Spleen (tissue), 13 donors: ENCODE measurements at places on chromosomes 5 and 9. TPM values are rescaled to one million over a fixed set of nuclear protein-coding genes. Genes with fewer than 3 reads are reported as not detected.

DNA sequence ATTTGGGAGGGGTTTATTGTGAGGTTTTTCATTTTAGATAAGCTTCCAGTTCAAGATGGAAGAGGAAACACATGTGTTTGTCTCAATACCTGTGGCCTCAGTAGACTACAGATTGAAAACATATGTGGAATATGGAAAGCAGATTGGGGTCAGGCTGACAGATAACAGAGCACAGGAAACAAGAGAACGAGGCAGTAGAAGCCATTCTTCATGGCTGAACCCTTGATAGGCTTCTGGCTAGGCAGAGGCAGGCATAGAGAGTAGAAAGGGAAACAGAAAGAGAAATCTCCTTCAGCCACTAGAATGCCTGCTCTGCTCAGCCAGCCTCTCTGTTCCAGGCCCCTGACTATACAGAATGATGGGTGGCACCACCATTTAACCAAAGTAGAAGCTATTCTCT lies 152.5 kb downstream of the MUSK start:
- H3K27ac ChIP-seq: no peak overlapping the region
- DNase-seq: no peak
- H3K27me3 ChIP-seq: no peaks in the 10 kb centered on the region
- H3K4me3 ChIP-seq: no peak overlapping the region

DNA sequence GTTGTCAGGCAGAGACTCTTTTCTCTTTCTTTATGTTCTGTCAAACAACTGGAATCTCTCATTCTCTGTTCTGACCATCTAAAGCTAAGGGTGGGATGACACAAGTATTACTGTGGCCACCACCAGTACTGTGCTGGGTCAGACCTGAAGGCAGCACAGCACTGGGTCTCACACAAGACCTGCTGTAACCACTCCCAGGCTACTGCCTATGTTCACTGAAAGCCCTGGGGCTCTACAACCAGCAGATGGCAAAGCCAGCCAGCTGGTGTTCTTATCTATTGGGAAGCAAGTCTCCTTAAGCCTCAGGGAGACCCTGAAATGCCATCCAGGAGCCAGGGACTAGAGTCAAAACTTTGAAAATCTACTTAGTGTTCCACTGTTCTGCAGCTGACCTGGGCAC lies 189.5 kb downstream of the SLCO4C1 start:
- no peak overlapping the region for H3K27ac ChIP-seq
- no peak overlapping the region for H3K4me3 ChIP-seq
- H3K36me3 ChIP-seq: no peaks in the 10 kb centered on the region
- no peaks in the 10 kb centered on the region for H3K27me3 ChIP-seq
- DNase-seq: no peak
- no peaks in the 10 kb centered on the region for H3K4me1 ChIP-seq

DNA sequence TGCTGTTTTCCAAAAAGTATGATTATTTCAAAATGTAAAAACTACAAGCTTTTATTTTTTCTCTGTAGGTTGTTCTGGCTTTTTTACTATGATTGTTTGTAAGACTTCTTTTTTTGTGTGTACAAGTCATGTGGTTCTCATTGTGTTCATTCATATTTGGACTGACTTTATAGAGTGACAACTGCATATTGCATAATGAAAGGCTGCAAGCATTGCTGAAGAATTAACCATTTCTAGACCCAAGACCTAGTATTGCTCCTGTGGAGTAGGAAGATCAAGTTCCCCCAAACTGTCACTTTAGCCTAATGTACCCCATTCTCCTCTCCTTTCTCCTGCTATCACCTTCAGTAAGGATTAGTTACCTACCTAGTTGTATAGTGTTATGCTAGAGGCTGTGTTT lies 10.0 kb downstream of the MAP1B start:
- H3K4me3 ChIP-seq: no peak overlapping the region
- no peak overlapping the region for H3K27ac ChIP-seq
- H3K36me3 ChIP-seq: no peaks in the 10 kb centered on the region
- DNase-seq: no peak
- no peaks in the 10 kb centered on the region for H3K4me1 ChIP-seq
- peaks cover 17% of the 10 kb centered on the region for H3K27me3 ChIP-seq

- no peak overlapping the region for H3K4me3 ChIP-seq
- H3K4me1 ChIP-seq: peaks cover 6% of the 10 kb centered on the region
- no peak overlapping the region for H3K27ac ChIP-seq
- DNase-seq: no peak
- no peaks in the 10 kb centered on the region for H3K36me3 ChIP-seq
Measured at GRCh38 chr5:136108180-136108611, 24.4 kb upstream of the SMAD5 start.

Gene CCIN
- total RNA-seq: 1.0 TPM

Gene ADAMTS19
- not detected for total RNA-seq

DNA sequence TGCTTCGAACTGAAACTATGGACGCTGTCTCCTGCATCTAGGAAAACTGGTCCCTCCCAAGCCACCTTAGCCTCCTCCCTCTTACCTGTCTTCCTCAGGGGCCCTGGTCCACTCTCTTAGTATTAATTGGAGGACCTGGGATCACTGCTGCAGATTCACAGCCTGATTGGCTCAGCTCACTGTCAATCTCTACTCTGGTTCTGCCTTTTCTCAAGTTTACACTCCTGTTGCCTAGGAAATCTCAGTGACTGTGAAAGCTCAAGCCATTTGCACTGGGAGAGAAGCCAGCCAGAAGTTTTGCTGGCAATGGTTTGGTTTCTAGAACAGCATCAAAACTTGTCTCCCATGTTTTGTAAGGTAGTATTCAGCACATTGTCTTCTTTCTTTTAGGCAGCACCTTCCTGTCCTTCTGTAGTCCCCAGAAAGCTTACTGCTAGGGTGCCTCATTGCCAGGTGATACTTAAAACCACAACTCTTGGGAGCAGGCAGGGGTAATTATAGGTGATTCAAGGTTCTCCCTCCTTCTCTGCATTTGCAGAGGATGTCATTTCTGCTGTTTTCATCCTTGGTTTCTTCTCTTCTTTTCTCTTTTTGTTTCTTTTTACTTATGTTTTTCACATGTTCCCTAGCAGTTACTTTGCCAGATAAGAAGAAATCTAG lies at the start of gene CAPSL:
TSS of gene CAPSL (minus strand) at position 55 of the 660 bp plus-strand sequence. CDS start 17,502 bp downstream, outside the sequence.
- no peak for DNase-seq
- H3K4me3 ChIP-seq: no peak within 1 kb of the TSS
- no peaks in the 10 kb centered on the region for H3K4me1 ChIP-seq
- no peaks in the 10 kb centered on the region for H3K27me3 ChIP-seq
